GOT3 (cell line): ENCODE measurements at places on chromosomes 3 and 15.

DNA sequence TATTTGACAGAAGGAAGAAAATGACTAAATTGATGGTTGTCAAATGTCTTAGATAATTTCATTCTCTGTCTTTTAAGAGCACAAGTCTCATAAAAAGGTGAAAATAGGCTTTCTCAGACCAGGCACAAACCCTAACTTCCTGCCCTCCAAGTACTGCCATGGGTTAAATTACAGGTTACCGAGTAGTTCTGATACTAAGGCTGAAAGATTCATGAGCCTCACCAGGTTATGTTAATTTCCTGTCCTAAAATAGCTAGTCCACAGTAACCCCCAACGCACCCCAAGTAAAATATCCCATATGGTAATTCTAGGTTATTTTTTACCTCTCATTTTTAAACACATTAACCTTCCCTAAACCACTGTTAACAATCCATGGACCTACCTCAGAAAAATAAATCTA, 42.0 kb downstream of the GSK3B start:
- DNase-seq = no peak

- no peak for DNase-seq
Measured at GRCh38 chr3:41436983-41437382, 237.7 kb downstream of the CTNNB1 start.

DNA sequence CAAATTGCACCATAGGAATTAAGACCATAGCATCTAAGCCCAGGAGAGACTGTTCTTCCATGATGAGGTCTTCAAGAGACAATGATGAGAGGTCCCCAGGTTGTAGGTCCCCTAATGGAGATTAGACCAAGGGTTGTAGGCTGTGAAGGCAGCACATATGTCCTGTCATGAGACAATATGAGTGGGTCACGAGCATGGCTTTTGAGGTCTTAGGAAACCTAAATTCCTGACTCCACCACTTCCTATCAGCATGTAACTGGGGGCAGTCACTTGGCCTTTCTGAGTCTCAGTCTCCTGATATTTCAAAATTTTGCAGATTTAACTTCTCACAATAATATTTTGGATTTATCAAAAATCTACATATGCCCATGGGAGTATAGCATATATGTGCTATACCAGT, 31.3 kb downstream of the STAC start:
- DNase-seq = no peak

DNA sequence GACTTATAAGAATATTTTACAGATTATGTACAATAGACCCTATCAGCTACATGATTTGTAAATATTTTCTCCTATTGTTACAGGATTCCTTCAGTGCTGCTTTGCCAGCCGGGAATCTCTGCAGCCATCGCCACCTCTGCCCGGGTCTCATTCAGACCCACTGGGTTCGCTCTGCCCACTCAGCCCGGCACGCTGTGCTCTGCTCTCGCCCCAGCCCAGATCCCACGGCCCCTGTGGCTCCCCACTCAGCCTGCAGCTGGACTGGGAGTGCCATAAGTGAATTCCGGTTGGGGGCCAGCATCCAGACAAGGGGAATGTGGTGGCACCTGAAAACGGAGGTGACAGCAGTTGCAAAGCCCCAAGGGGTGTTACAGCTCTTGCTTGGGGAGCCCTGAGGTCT, 71.8 kb downstream of the NPAP1 start:
- DNase-seq = no peak

GRCh38 chr3:50671331-50671730, 3.4 kb upstream of the DOCK3 start:
- DNase-seq = peak; percentile 36

DNA sequence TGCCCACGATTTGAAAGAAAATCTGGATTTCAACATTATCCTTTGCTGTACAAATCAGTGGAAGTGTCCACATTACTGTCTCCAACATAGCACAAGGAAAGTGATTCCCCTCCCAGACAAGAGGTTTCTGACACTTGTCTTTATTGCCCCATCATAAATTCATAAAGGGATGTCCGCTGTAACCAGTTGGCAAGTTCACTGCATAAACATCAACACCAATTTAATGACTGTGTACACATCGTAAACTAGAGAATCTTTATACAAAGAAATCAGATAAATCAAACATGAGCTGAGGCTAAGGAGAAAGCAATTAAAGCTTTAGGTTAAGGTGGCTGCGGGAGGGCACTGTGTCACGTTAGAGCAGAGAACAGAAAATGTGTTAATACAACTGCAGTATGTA, 129.8 kb downstream of the MEIS2 start:
- no peak for DNase-seq

GRCh38 chr3:66075281-66075680, 36.6 kb upstream of the MAGI1 start:
- no peak for DNase-seq

GRCh38 chr15:32818758-32819447, 101.1 kb downstream of the GREM1 start:
- no peak for DNase-seq

GRCh38 chr3:101146946-101147345, 153.7 kb upstream of the ABI3BP start:
- DNase-seq = no peak

GRCh38 chr15:68373028-68373427, 58.9 kb downstream of the ITGA11 start:
- DNase-seq = no peak

DNA sequence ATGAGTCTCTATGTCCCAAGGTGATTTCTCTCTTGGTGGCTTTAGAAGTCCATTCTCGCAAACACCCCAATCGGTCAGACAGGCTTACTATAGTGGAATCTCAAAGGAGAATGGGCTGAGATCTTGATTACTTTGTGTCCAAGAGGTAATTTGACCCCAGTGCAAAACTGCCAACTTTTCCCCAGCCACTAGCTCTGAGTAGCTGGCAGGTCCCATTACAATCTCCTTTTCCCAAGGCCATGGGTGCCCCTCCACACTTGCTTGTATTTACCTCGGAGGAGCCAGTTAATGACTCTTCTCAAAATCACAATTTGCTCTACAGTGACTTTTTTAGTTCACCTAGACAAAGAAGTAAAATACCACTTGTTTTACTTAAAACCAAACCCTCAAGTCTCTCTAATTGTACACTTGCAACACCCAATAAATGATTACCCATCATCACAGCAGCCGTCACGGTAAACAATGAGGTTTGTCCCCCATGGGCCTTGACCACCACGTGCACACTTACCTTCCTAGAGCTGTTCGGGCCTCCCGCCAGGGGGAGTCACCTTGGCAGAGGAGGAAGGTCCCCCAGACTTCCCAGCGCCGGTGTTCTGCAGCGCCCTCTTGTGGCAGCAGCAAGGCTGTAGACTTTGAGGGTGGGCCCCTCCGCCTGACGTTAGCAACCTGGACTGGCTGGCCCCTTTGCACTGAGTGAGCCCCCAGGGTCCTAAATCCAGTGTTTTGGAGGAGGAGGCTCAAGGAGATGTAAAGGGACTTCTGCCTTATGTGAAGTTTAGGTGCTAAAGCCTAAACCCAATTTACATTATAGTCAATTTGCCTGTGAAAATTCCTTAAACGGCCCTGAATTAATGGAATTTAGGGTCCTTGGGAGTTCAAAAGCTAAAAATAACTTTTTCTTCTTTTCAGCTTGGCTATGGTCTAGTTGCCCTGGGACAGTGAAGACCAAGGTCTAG, 18.7 kb upstream of the HDAC11 start:
- no peak for DNase-seq

DNA sequence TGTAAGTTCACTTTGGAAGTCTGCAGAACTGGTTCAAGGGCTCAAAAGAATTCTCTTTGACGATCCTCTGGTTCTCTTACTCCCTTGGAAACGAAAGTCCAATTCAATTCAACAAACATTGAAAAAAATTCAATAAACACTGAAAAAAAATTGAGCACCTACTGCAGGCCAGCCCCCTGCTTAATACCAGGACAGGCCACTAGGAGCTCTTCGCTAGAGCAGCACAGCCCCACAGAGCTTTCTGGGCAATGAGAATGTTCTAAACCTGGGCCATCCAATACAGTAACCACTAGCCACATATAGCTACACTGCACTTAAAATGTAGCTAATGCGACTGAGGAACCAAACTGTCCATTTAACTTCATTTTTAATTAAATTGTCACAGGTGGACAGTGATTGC, 50.4 kb upstream of the DCLK3 start:
- no peak for DNase-seq

DNA sequence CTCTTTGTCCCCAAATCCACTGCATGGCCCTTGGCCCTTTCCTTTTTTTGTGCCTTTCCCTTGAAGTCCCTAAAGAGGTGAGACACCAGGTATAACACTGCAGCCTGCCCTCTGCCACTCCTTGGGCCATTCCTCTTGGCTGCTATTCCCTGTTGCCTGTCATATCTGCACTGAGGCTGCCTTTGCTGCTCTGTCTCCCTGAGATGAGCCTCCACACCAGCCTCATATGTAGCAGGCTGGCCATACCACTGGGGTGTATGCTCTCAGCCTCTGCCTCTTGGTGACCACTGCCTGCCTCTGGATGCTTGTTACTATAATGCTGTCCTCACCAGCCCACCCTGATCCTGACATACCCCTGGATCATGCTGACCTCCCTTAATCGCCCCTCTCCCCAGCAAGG, 252.0 kb downstream of the CLSTN2 start:
- DNase-seq = no peak

GRCh38 chr3:99145031-99145430, 243.5 kb upstream of the DCBLD2 start:
- DNase-seq = no peak

DNA sequence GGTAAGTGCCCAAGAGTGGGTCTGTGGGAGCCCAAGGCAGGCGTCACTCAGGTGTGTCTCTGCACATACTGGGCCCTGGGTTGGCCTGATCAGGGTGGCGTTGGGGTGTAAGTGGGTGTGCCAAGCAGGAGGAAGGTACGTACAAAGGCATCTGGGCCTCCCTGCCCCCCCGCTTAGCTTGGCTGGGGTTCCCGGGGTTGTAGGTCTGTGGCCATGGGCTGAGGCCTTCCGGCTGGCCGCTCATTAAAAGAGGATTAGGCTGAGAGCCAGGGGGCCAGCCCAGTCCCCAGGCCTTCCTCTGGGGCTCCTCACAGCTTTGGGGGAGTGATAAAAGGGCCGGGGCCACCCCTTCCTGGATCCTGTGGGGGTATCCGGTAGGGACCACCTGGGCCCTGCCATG, 13.3 kb downstream of the SEMA3F start:
- no peak for DNase-seq

GRCh38 chr3:141442446-141442845, 44.4 kb upstream of the RASA2 start:
- no peak for DNase-seq

GRCh38 chr3:112649478-112649735, 8.5 kb upstream of the CCDC80 start:
- no peak for DNase-seq

- no peak for DNase-seq
Measured at GRCh38 chr15:64019764-64020163, 26.5 kb downstream of the DAPK2 start.

- DNase-seq = no peak
Measured at GRCh38 chr15:77856705-77857346, 220.7 kb downstream of the TBC1D2B start.

GRCh38 chr3:33181229-33181628, 37.4 kb downstream of the SUSD5 start:
- no peak for DNase-seq

- DNase-seq = no peak
Measured at GRCh38 chr3:98691897-98692296, 71.2 kb upstream of the ST3GAL6 start.

GRCh38 chr3:114057011-114057347, 442 bp downstream of the QTRT2 start:
- no peak for DNase-seq

DNA sequence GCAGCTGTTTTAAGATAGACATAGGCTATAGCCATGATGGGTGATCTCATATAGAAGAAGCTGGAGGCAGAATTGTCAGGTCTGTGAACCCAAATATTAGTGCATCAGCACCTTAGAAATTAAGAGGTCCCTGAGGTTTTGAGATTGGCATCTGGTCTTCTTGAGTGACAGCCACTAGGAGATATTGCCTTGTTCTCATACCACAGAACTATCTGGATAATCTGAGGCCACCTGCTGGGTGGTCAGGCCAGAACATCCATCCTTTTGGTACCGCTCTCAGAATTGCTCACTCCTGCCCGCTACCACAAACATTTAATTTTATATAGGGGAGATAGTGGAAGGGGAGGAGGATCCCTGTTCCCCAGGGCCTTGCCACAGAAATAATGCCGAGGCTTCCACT, 210.6 kb upstream of the ZPLD1 start:
- no peak for DNase-seq

GRCh38 chr3:7697548-7697947, 804.1 kb upstream of the LMCD1 start:
- DNase-seq = no peak
